ENCODE measurements at places on chromosomes 6 and 20. TPM values are rescaled to one million over a fixed set of nuclear protein-coding genes. Genes with fewer than 3 reads are reported as not detected.
A peak's percentile ranks its signal among the peaks of the same experiment; 100 is the strongest.

CALHM4 gene
- 0.20 TPM for total RNA-seq

SH3BGRL2 gene
- 14.1 TPM for total RNA-seq

GABRR1 gene
- not detected for total RNA-seq

IGF2R gene
- total RNA-seq = 173 TPM

PLCB1 gene
- 11.0 TPM for total RNA-seq

TMEM217 gene
- 7.3 TPM for total RNA-seq

SIRPD gene
- total RNA-seq = not detected

KCNK16 gene
- not detected for total RNA-seq

BTNL2 gene
- not detected for total RNA-seq

FKBP1C gene
- total RNA-seq = 0.32 TPM

GRCh38 chr6:116741571-116741970 is 23.9 kb downstream of the FAM162B start:
- no peak overlapping the region for H3K4me3 ChIP-seq
- no peaks in the 10 kb centered on the region for H3K27me3 ChIP-seq
- H3K4me1 ChIP-seq = no peaks in the 10 kb centered on the region
- DNase-seq = no peak

DNA sequence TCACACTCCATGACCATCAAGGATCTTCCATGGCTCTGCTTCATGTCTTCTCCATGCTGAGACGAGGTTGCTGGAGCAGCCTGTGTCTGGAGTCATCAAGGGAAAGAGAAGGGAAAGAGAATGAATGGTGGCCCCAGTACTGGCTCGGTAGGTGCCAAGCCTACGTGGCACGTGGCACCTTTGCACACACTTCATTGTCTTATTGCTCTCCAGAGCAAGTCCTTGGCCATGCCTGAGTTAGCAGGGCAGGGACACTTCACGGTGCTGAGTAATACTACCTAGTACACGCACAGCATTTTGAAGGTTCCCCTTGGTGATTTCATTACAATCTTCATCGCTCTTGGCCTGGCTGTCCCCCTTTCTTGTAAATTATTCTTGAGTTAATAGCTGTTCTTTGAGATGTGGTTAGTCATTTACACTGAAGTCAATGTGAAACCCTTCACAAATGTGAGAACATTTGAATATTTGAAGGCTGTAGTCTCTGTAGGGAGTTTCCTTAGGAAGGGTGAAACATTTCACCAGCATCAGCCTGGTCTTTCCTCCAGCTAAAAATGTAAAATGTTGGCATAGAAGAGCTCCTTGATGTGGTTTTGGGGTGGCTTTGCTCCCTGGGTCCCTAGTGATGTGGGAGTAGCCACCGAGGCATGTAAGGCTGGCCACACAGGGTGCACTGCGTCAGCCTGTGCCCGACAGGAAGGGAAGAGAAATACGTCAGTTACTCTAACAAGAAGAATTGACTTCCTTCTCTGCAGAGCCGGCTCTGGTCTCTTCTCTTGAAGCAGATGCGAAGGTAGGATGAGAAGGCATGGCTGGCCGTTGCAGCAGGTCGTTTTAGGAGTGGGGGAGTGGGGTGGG is at the start of gene SYTL3:
Gene SYTL3 (plus strand): TSS at position 766 of the 855 bp plus-strand sequence. CDS start 13,215 bp downstream, outside the sequence.
- no peaks in the 10 kb centered on the region for H3K36me3 ChIP-seq
- H3K4me1 ChIP-seq = peaks cover 34% of the 10 kb centered on the region
- no peaks in the 10 kb centered on the region for H3K27me3 ChIP-seq
- peak within 1 kb of the TSS; percentile 30 for H3K4me3 ChIP-seq
- peak within 1 kb of the TSS; percentile 94 for H3K27ac ChIP-seq
- peak; percentile 86 for DNase-seq

- H3K36me3 ChIP-seq = no peaks in the 10 kb centered on the region
- no peak for DNase-seq
- peaks cover 5% of the 10 kb centered on the region for H3K27me3 ChIP-seq
- no peaks in the 10 kb centered on the region for H3K4me1 ChIP-seq
These were observed 250.5 kb upstream of the AFDN start for GRCh38 chr6:167576050-167576741.

GRCh38 chr6:36618366-36619355 is 24.5 kb downstream of the SRSF3 start:
- peaks cover 3% of the 10 kb centered on the region for H3K4me1 ChIP-seq
- H3K36me3 ChIP-seq = peaks cover 4% of the 10 kb centered on the region
- no peaks in the 10 kb centered on the region for H3K27me3 ChIP-seq
- no peak overlapping the region for H3K27ac ChIP-seq
- DNase-seq = no peak

DNA sequence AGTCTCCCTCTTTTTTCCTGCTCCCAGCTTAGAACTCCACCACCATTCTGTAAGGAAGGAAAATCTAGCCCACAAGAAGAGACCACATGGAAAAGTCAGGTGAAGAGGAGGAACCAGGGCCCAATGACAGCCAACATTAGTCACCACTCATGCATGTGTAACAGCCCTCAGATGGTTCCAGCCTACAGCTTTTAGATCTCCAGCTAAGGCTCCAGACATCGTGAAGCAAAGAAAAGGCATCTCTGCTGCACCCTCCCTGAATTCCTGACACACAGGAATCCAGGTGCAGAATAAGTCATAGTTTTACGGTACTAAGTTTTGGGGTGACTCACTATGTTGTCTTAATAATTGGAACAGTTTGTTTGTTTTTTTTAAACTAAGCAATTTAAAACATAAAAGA is 25.5 kb downstream of the DCDC2 start:
- DNase-seq = peak; percentile 94
- H3K36me3 ChIP-seq = no peaks in the 10 kb centered on the region
- H3K27me3 ChIP-seq = no peaks in the 10 kb centered on the region
- H3K27ac ChIP-seq = peak overlapping the region; percentile 54
- peaks cover 15% of the 10 kb centered on the region for H3K4me1 ChIP-seq
- H3K4me3 ChIP-seq = no peak overlapping the region

DNA sequence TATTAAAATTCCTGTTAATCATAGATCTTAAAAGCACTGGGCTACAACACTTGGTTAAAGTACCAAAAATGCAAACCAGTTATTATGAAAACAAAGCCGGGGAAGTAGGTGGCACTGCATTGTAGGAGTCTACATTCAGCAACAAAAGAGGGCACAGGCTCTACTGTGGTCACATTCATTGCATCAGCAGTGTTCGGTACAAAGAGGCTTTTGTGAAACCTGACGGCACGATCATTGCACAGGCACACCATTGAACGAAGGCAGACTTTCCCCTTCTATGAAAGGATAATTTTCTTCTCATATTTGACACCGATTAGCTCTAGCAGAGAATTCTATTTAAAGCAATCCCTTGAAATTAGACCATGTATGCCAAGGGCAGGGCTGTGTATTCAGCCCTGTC is 44.6 kb upstream of the AGPAT4 start:
- no peaks in the 10 kb centered on the region for H3K27me3 ChIP-seq
- H3K36me3 ChIP-seq = no peaks in the 10 kb centered on the region
- no peak overlapping the region for H3K27ac ChIP-seq
- DNase-seq = no peak
- no peaks in the 10 kb centered on the region for H3K4me1 ChIP-seq
- no peak overlapping the region for H3K4me3 ChIP-seq

GRCh38 chr20:58515233-58516212 is at the start of gene APCDD1L:
Gene APCDD1L, minus strand, starts transcription at chr20:58515399. Its CDS starts 692 bp downstream, at chr20:58514707.
- peak; percentile 81 for DNase-seq
- H3K27me3 ChIP-seq = peaks cover 9% of the 10 kb centered on the region
- H3K4me3 ChIP-seq = peak within 1 kb of the TSS; percentile 64
- H3K4me1 ChIP-seq = peaks cover 33% of the 10 kb centered on the region

DNA sequence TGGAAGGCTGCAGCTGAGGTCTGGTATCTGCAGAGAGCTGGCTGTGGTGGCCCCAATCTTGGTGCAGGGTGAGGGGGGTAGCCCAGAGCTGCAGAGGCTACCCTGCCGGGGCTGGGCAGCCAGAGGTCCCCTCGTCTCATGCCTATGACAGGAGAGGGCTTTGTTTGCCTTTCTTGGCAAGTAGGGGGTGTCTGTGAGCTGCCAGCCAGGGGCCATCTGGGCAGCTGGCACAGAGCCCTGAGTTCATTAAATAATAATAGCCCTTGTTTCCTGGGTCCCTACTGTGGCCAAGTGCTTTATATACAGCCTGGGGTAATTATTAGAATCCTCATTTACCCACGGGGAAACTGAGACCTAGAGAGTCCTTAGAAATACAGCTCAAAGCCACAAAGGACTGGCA is 66.6 kb downstream of the EZR start:
- H3K27ac ChIP-seq = no peak overlapping the region
- no peak for DNase-seq
- H3K27me3 ChIP-seq = no peaks in the 10 kb centered on the region
- no peaks in the 10 kb centered on the region for H3K4me1 ChIP-seq

GRCh38 chr6:52704060-52704459 is 33.1 kb downstream of the TMEM14A start:
- DNase-seq = no peak
- no peak overlapping the region for H3K4me3 ChIP-seq
- no peaks in the 10 kb centered on the region for H3K4me1 ChIP-seq
- H3K27me3 ChIP-seq = peaks cover 4% of the 10 kb centered on the region
- no peaks in the 10 kb centered on the region for H3K36me3 ChIP-seq

DNA sequence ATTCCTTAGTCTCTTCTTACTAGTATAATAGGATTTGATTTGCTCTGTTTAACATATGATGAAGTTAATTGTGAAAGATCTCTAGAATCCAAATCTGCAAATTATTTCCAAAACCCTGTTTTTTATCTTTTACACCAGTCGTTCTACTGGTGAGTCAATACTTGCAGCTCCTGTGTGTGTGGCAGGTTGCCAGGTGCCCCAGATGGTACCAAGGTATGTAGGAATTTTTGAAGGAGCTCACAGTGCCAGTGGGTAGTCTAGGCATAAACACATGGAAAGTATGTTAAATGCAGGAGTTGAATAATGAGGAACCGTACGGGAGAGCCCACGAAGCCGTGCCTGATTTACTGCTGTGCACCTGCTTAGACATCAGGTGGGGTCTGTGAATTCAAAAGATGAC is 192.2 kb downstream of the FARS2 start:
- H3K36me3 ChIP-seq = no peaks in the 10 kb centered on the region
- H3K27me3 ChIP-seq = no peaks in the 10 kb centered on the region
- H3K27ac ChIP-seq = no peak overlapping the region
- H3K4me3 ChIP-seq = no peak overlapping the region

- DNase-seq = no peak
- H3K27ac ChIP-seq = no peak overlapping the region
- no peaks in the 10 kb centered on the region for H3K4me1 ChIP-seq
- no peak overlapping the region for H3K4me3 ChIP-seq
- no peaks in the 10 kb centered on the region for H3K36me3 ChIP-seq
These were observed 239.6 kb upstream of the PLCB4 start for GRCh38 chr20:8829256-8829655.

- H3K27me3 ChIP-seq = no peaks in the 10 kb centered on the region
- no peaks in the 10 kb centered on the region for H3K36me3 ChIP-seq
- H3K4me3 ChIP-seq = no peak overlapping the region
- H3K27ac ChIP-seq = no peak overlapping the region
These were observed 114.5 kb downstream of the FAM120B start for GRCh38 chr6:170420791-170421776.

DNA sequence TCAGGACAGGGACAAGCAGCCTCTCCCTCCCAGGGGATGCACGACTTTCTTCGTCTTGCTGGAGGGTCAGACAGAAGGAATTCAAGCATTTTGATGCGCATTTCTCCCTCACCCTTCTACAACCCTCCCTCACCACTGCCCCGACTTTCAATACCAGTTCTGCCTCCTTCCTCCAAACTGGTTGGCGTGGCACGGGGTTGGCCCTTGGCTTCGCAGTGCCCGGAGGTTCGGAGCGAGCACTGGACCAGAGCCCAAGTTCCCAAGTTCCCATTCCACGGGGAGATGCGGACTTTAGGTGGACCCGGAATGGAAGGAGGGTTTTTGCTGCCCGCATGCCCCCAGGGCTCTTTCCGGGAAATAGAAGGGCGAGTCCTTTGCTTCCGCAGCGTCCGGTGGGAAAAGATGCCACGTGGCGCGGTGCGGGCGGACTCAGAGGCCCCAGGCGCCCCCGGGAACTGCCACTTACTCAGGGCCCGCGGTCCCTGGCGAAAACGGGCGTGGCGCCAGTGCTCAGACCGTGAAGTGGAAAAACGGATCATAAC is 8.0 kb upstream of the LAMP5 start:
- H3K27me3 ChIP-seq = peaks cover 50% of the 10 kb centered on the region
- no peaks in the 10 kb centered on the region for H3K4me1 ChIP-seq
- H3K36me3 ChIP-seq = no peaks in the 10 kb centered on the region
- no peak for DNase-seq

GRCh38 chr6:160253292-160253691 is 5.3 kb downstream of the SLC22A2 start:
- no peak for DNase-seq
- no peaks in the 10 kb centered on the region for H3K36me3 ChIP-seq
- H3K4me3 ChIP-seq = no peak overlapping the region
- H3K4me1 ChIP-seq = peaks cover 1% of the 10 kb centered on the region
- H3K27me3 ChIP-seq = no peaks in the 10 kb centered on the region

DNA sequence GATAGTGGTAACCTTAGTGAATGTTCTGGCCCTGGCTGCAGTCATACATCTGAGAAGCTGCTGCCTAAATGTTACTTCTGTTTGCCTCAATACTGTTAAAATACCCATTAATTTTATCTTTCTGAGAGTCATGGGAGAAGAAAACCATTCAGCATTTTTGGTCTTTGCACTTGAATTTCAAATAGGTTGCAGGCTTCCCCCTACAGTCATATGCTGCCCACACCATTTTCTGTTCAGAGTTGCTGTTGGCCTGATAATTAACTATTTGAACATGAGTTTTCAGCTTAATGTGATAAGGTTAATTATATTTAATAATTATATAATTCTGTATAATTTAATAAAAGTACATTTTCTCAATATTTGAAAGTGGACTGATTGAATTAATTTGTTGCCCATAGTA is 325.5 kb upstream of the KCNQ5 start:
- no peaks in the 10 kb centered on the region for H3K27me3 ChIP-seq
- no peaks in the 10 kb centered on the region for H3K4me1 ChIP-seq
- no peak overlapping the region for H3K4me3 ChIP-seq
- no peak overlapping the region for H3K27ac ChIP-seq
- no peak for DNase-seq
- H3K36me3 ChIP-seq = no peaks in the 10 kb centered on the region

GRCh38 chr6:144268794-144269349 is 16.3 kb upstream of the UTRN start:
- no peak overlapping the region for H3K27ac ChIP-seq
- no peaks in the 10 kb centered on the region for H3K36me3 ChIP-seq
- peaks cover 25% of the 10 kb centered on the region for H3K4me1 ChIP-seq
- H3K4me3 ChIP-seq = no peak overlapping the region
- DNase-seq = no peak

GRCh38 chr20:50193199-50193835 is 2.7 kb downstream of the CEBPB start:
- peak overlapping the region; percentile 98 for H3K27ac ChIP-seq
- peaks cover 19% of the 10 kb centered on the region for H3K4me1 ChIP-seq

DNA sequence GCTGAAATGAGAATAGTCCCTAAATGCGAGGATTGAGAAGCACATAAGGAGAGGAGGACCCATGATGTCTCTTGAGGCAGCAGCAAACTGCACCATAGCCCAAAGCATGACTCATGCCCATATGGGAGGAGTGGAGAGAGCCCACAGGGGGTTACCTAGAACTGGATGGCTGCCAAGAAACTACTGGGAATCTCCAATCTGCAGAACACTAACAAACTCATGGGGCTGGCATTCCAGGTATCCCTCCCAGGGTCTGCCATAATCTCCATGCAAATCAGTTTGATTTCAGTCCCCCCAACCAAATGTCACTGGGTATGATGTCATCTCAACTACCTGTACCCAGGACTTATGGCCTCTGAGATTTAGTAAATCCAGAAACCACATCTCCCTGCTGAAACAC is 410.5 kb downstream of the PTPRT start:
- no peak for DNase-seq
- no peaks in the 10 kb centered on the region for H3K36me3 ChIP-seq
- no peaks in the 10 kb centered on the region for H3K27me3 ChIP-seq
- no peak overlapping the region for H3K4me3 ChIP-seq
- H3K4me1 ChIP-seq = no peaks in the 10 kb centered on the region
- no peak overlapping the region for H3K27ac ChIP-seq

- H3K27me3 ChIP-seq = no peaks in the 10 kb centered on the region
- H3K27ac ChIP-seq = no peak overlapping the region
- no peak for DNase-seq
- H3K4me1 ChIP-seq = peaks cover 21% of the 10 kb centered on the region
- no peak overlapping the region for H3K4me3 ChIP-seq
These were observed 16.3 kb downstream of the PKIG start for GRCh38 chr20:44598423-44599305.

Measured in astrocyte (in vitro differentiated cells and primary cell).